ENCODE measurements at places on chromosomes 3 and 15. TPM values are rescaled to one million over a fixed set of nuclear protein-coding genes. Genes with fewer than 3 reads are reported as not detected.
A peak's percentile ranks its signal among the peaks of the same experiment; 100 is the strongest.

- DNase-seq, result no peak
Measured at GRCh38 chr15:38267421-38268022, 14.9 kb downstream of the SPRED1 start.

- no peak for DNase-seq
Measured at GRCh38 chr3:121619691-121620090, 26.5 kb downstream of the FBXO40 start.

DNA sequence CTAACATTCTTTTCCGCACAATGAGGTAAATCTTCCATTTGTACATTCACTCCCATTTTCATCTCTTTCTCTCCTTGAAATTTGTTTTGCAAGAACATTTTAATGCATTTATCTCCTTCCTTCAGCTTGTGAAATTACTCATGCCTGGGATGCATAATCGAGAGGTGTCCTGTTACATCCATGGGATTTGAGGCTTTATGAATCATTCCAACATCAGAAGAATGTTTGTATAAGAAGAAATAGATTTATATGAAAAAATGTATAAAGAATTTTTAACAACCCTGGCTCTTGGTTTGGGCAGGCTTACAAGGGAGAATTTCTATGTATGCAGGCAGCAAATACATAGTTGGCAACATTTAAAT, 93.2 kb upstream of the MBNL1 start:
- peak; percentile 56 for DNase-seq

DNA sequence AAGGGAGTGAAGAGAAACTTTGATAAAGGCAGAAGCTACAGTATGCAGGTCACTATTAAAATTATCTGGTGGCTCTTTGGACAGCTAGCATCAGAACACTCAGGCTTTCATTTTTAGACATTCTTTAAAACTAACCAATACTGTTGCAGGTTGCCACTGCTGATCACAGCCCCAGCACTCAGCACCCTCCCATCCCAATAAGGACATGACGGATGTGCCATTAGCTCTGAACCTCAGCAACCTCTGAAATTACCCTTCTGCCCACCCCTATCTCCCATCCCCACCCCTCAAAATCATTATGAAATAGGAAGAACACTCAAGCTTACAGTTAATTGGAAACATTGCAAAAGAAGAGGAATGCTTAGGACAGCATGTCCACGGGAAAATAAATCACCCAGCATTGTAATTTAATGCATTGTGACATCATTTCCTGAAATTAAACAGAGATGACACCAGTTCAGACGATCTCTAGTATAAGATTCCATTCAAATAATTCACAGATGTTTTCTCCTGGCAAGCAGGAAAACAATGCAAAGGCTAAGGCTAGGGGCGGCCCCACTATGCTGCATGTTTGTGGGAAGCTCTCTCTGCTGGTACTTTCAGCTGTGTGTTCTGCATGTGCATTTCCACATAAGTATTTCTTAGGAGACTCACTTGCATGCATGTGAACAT, 71.6 kb downstream of the MEIS2 start:
- no peak for DNase-seq

- peak; percentile 36 for DNase-seq
Measured at GRCh38 chr15:60591496-60592370, 112.8 kb upstream of the ICE2 start.

DNA sequence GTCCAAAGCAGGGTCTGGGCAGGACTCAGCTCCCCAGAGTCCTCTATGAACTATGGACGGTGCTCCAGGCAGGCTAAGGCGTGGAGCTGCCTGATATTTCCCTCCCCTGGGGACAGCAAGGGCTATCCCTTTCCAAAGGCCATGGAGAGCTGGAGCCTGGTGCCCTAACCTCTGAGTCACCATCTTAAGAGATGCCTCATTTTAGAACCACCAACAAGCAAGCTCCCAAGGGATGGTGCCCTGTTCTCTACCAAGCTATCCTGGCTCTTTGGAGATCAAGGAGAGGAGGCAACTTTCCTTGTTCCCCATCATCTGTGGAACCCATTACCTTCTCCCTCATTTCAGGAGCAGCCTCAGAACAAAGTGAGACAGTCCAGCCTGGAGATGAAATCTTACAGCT, 15.7 kb downstream of the STARD5 start:
- DNase-seq, result peak; percentile 19

GRCh38 chr3:23762759-23763477, 42.8 kb upstream of the UBE2E1 start:
- DNase-seq, result no peak

The DNAH12 gene
- not detected for total RNA-seq

DNA sequence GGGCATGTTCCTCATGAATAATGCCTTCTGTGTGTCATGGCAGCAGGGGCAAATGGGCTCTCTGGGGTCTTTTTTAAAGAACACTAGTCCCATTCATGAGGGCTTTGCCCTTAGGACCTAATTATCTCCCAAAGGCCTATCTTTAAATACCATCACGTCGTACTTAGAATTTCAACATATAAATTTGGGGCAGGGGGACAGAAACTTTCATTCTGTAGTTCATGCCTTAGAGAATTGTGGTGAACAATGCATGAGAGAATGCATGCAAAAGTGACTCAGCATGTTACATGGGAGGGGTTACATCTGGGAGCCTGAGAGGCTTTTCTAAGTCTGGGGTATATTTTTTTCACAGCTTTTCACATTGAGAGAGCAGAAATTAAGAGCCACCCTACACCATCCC, 208.5 kb upstream of the ROPN1 start:
- DNase-seq, result no peak

DNA sequence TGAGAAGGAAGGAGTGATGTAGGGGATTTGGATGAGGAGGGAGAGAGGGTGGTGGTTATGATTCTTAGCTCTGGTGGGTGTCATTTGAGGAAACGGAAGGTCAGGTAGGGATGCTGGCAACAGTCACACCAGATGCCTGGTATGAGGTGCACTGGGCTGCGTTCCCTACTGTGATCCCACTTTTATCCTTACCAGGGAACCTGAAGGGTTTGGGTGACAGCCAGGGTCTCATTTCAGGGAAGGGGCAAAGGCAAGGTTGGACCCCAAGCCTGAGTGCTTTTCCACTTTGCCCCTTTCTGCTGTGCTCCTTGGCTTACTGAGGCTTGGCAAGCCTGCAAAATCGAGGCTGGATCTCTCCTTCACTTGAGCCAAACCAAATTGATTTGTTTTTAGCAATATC, 36.0 kb upstream of the SACM1L start:
- no peak for DNase-seq

DNA sequence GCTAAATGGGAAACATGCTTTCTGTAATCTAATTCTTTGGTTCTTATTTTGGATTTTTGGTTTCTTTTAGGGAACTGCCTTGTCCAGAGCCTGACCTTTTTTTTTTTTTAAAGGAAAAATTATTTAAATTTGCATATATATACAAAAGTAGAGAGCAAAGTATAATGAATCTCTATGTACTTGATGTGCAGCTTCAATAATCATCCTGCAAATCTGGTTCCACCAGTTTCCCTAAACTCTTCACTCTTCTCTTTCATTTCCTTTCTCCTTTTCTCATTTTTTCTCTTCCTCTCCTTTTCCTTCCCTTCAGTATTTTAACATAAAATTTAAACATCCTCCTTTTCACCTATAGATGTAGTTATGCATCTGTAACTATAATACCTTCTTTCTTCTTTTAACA, 82.5 kb downstream of the USP13 start:
- DNase-seq, result no peak

The JMJD7 gene
- 7.6 TPM for total RNA-seq

GRCh38 chr3:183879243-183879642, 5.4 kb downstream of the PARL start:
- DNase-seq, result no peak

DNA sequence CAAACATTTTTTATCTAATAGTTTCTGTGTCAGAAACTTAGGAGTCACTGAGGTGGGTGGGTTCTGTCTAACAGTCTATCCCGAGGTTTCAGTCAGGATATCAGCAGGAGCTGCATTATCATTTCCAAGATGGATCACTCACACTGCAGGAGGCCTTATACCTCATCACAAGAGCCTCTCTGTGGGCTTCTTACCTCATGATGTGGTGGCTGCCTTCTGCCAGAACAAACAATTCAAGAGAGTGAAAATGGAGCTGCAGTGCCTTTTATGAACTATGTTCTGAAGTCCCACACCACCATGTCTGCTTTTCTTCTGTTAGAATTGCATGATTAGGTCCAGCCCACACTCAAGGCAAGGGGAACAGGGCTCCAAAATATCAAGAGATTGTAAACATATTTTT, 27.9 kb downstream of the RFX7 start:
- peak; percentile 80 for DNase-seq

- no peak for DNase-seq
Measured at GRCh38 chr15:39616731-39617455, 36.0 kb downstream of the THBS1 start.

The ADAMTSL3 gene
- 0.10 TPM for total RNA-seq

The CIDEC gene
- total RNA-seq, result not detected

The UCN2 gene
- total RNA-seq, result 1.1 TPM

- DNase-seq, result no peak
Measured at GRCh38 chr3:16838561-16838960, 46.2 kb upstream of the PLCL2 start.

- DNase-seq, result peak; percentile 52
Measured at GRCh38 chr3:158659454-158660237, 12.8 kb downstream of the LXN start.

- DNase-seq, result peak; percentile 9
Measured at GRCh38 chr3:19934098-19934566, at the start of gene EFHB. TSS of gene EFHB (minus strand) at chr3:19934217. CDS start at chr3:19934018, 199 bp downstream.

DNA sequence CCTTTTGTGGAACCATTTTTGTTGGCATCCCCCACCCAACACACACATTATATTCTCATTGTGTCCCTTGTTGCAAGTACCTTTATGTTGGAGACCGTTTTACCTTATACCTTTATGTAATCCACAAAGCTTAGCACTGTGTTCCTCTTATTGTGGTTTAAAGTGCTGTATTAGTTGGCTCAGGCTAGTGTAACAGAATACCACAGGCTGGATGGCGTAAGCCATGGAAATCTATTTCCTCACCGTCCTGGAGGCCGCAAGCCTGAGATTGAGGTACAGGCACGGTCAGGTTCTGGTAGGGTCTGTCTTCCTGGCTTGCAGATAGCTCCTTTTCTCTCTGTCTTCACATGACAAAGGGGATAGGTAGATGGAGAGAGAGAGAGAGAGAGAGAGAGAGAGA, 302.8 kb downstream of the ROBO2 start:
- no peak for DNase-seq

GRCh38 chr3:78804251-78805037, 963.4 kb downstream of the ROBO1 start:
- DNase-seq, result peak; percentile 1

The ZKSCAN7 gene
- not detected for total RNA-seq

DNA sequence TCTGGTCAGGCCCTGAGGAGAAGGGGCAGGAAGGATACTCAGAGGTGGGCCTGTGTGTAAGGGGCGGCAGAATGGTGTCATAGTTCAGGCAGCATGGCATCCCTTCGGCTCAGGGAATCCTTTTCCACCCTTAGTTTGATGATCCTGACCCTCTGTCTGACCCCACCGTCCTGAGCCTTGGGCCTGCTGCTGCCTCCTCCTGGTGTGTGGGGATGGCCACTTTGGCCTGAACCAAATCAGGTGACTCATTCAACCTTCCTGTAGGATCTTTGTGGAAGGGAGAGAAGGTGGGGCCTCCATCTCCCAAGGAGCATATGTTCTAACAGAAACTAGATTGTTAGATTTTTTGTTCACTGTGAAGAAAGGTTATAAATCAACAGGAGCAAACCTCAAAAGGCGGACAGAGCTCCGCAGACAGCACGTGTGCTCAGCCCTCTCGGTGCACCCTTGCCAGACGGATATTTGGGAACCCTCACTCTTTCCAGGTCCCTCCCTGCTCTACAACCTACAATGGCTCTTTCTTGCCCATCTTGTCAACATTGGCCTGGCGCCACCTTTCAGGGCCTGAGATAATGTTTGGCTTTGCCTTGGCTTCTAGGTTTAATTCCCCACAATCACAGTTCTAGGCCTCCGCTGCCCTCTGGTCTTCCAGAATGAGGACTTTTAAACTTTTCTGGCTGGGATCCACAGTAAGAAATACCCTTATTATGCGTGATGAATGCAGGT, 21.7 kb downstream of the THSD4 start:
- no peak for DNase-seq

DNA sequence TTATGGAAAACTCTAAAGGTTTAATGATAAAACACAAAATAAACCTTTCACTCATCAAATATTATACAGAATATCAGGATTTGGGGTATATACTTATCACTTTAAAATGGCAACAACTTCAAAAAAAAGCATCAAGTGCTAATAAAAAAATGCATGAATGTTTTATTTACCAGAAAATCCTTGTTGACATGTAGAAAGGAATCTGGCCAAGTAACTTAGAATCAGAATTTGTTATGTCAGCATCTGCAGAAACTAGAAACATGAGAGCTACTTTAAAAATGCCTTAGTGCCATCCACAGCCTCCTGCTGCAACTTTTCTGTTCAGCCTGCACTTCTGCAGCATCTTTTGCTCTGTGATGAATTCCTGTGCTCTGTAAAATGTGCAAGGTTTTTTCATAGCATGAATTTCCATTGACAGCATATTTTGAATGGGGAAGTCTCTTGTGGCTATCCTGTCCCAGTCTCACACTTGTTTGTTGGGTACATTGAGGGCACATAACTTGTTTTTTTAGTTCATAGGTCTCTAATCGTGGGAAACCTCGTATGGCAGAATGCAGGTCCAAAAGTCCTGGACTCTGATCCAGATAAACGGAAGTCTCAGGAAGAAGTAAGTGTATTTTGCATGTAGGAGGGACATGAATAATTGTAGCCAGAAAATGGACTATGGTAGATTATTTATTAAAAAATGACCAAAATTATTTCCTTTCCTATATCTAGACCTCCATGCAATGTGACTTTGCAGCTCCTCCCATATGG, 21.1 kb upstream of the MYRIP start:
- no peak for DNase-seq

GRCh38 chr3:25532431-25533162, 104.5 kb downstream of the RARB start:
- peak; percentile 2 for DNase-seq

GRCh38 chr3:105676621-105677300, 192.1 kb downstream of the CBLB start:
- DNase-seq, result no peak

DNA sequence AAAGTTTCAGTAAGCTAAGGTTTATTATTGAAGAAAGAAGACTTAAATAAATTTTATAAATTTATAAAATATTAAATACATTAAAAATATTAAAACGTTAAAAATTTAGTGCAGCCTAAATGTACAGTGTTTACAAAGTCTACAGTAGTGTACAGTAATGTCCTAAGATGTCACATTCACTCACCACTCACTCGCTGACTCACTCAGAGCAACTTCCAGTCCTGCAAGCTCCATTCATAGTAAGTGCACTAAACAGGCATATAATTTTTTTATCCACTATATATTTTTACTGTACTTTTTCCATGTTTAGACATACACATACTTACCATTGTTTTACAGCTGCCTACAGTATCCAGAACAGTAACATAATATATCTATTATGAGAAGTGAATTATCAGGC, 51.5 kb downstream of the TJP1 start:
- peak; percentile 29 for DNase-seq

The PTH1R gene
- total RNA-seq, result not detected

DNA sequence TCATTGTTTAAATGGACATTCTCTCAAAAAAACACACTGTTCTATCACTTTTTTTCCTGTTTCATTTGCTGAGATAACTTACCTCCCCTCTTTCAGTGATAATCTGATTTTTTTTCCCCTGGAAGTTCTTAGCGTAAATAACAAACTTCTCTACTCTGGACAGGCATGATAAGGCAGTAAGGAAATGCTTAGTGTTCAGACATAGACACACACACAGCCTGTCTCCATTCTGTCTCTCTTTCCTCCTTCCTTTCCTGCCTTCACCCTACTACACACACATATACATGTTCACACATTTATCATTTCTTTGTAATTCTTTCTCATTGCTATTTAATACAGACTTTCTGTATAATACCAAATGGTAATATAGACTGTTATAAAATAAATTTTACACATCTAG, 470.8 kb upstream of the ROBO1 start:
- no peak for DNase-seq

The GOLGA8H gene
- total RNA-seq, result 0.13 TPM

Data from MG63 (cell line).